Central memory CD8-positive, alpha-beta T cell (primary cell): ENCODE measurements at places on chromosomes 1 and 21.

DNA sequence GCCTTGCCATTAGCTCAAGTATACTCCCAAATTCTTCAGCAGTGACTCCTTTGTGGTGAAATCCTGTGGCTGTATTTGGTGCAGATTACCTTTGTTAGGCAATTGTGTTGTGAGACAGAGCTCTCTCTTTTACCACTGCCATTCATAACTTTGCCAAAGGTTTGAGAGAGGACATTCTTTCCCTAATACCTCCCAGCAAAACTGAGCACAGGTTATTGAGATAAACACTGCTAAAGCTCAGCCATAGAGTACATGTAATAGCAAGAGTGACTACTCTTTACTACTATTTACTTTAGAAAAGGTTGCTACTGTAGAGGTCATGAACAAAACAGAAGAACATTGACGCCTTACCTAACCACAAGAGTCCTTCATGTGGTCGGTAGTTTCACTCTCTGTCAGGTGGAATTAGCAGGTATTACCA, 514.0 kb upstream of the ADAMTS5 start:
- no peak for DNase-seq

GRCh38 chr1:40861224-40862003, 749 bp downstream of the CITED4 start:
- DNase-seq = no peak

DNA sequence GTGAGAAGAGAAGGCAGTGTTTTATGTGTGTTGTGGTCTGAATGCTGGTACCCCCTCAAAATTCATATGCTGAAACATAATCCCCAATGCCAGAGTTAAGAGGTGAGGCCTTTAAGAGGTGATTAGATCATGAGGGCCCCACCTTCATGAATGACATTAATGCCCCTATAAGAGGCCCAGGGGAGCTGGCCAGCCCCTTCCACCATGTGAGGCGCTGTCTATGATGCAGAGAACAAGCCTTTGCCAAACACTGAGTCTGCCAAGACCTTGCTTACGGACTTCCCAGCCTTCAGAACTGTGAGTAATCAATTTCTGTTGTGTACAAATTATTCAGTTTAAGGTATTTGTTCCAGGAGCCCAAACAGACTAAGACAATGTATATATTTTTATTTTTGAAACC, 20.2 kb downstream of the CAPZB start:
- no peak for DNase-seq

DNA sequence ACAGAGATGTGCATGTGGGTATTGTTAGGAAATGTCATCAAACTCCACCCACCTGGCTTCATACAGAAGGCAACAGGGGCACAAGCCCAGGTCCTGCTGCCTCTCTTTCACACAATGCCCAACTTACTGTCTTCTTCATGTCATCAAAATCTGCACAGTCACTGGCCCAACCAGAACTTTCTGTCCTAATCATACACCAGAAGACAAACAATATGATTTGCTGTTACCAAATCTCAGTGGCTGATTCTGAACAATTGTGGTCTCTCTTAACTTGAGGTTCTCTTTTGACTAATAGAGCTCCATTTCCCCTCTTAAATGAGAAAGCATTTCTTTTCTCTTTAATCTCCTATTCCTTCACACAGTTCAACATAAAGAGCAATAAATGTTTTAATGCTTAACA, 7.7 kb downstream of the HSD3B2 start:
- no peak for DNase-seq

GRCh38 chr1:26910343-26911160, 3.2 kb downstream of the NR0B2 start:
- no peak for DNase-seq

DNA sequence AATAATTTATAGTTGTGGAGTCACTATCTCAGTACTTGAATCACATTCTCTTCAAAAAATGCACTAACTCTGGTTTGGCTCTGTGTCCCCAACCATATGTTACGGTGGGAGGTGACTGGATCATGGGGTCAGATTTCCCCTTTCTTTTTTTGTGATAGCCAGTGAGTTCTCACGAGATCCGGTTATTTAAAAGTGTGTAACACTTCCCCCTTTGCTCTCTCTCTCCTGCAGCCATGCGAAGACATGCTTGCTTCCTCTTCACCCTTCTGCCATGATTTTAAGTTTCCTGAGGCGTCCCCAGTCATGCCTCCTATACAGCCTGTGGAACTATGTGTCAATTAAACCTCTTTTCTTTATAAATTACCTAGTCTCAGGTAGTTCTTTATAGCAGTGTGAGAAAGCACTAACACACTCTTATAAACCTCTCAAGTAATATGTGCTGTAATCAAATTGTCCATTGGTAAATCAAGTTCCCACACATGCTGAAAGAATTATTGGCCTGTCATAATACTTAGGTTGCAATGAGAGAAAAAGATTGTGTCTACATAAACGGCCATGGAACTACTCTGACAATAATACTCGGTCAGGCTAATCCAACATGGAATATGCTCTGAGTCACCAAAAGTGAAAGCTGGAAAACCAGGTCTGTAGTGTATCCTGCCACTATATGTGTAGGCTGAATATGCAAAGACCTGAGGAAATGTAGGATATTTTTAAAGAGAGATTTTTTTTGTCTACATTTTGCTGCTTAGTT, 107.5 kb downstream of the SLC44A5 start:
- no peak for DNase-seq

DNA sequence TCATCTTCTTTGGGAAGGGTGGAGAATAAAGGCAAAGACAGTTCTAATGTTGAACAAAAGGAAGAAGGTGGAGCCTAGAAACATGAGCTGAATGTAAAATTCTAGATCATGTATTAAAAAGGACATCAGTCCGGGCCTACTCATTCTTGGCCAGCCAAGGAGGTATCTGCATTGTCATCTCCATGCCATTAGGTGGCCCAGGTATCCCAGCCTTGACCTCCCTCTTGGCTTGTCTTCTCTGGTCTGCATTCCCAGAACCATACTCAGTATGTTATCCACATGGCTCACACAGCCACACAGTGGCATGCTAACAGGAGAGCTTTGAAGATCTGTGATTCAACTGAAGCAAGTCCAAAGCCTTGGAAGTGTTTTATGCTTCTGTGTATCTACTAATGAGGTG, 369.8 kb upstream of the KAZN start:
- DNase-seq = no peak

DNA sequence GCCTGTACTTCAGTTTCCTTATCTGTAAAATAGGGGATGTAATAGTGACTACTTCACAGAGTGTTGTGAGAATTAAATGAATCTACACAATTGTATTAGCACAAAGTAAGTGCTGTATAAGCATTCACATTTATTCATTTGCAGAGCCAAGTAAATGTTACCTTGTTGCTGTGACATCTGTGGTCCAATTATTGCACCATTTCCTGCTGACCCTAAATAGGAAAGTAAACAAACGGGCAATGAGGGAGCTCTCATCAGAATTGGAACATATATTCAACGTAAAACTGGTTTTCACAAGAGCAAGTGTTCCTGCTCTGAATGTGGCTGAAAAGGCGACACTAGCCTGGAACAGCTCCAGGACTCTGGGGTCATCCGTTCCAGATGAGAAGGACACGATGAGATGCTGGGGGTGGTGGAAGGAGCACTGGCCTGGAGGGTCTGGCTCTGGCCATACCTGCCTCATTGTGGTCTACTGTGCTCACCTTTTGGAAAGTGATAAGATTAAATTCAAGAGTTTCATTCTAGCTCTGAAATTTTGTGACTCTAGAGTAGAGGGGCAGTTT, 34.5 kb downstream of the PROX1 start:
- no peak for DNase-seq

GRCh38 chr21:46038871-46039397, 57.4 kb downstream of the COL6A1 start:
- no peak for DNase-seq

DNA sequence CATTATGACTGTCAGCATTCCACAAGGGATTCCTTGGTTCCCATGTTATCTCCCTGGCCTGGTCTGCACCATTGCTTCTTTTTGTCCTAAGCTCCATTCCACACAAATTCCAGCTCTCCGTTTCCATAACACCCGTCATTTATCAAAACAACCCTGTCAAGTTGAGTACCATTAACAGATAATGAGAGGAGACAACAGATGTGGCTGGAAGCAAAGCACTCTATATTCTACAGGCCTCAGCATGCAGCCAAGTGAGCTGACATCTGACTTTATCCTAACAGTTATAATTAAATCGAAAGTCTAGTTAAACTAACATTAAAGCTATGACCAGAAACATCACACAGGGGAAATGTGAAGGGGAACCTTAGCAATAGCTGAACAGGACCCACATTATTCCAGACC, 110.4 kb downstream of the RERE start:
- DNase-seq = no peak

DNA sequence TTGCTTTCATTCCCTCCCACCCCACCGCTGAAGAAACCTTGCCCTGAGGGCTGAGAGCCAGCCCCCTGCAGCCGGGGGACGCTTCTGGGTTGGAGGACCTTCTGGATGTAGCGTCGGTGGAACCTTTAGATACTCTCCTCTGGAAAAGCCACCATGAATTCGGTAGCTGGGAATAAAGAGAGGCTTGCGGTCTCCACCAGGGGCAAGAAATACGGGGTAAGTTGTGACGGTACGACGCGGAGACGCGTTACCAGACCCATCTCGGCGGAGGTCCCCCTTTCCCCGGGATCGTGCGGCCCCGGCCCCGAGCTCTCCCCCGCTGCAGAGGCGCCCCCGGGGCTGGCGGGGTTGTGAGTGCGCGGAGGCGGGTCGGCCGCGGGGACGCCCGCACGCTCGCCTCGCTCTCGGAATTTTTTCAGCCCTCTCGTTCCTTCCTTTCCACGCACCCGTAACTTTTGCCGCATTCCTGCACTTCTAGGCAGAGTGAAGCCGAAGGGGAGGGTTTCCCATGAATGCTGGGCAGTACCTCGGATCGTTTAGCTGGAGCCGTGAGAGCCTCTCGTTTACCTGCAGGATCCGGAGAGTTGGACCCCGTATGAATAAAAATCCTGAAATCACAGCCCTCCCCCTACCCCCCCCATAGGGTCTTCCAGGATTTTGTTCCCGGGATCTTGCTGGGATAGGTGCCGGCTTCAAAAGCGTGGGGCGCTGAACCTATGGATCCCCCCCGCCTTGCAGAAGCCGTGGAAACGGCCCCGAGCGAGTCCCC, 671 bp downstream of the KIF26B start:
- DNase-seq = no peak

- no peak for DNase-seq
Measured at GRCh38 chr21:43276811-43277210, 108.0 kb downstream of the CRYAA start.

GRCh38 chr1:18879791-18880309, 20.4 kb upstream of the TAS1R2 start:
- no peak for DNase-seq

DNA sequence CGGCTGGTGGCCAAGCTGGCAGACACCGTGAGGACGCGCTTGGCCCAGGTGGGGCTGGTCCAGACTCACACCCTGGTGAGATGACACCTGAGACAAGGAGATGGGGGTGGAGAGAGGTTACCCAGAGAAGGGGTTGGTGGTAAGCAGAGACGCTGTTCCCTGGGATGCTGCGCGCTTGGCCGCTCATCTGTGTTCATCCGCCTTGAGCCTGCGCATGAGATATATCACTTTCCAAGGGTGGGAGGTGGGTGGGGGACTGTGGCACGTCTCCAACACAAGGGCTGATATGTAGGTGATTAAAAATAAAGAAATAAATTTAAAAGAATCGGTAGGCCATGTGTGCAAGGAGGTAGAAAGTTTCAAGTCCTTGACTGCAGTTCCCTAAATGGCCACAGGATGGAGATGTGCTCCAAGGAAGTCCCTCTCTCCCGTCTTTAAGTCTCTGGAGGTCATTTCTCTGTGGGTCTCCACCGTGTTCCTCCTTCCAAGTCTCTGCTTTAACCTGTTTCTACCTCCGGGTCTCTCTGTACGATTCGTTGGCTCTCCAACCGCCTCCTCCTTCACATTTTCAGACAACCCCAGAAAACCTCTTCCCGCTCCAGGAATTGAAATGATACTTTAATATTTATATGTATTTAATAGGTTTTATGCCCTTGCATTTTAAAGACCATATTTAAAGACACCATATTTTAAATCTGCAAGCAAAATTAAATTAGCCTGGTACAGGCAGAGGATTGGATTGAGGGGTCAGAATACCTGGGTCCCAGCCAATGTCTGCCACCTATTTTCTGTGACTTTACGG, 4.5 kb downstream of the TTC24 start:
- peak; percentile 69 for DNase-seq

- no peak for DNase-seq
Measured at GRCh38 chr1:76725864-76726619, 141.2 kb upstream of the ST6GALNAC5 start.

DNA sequence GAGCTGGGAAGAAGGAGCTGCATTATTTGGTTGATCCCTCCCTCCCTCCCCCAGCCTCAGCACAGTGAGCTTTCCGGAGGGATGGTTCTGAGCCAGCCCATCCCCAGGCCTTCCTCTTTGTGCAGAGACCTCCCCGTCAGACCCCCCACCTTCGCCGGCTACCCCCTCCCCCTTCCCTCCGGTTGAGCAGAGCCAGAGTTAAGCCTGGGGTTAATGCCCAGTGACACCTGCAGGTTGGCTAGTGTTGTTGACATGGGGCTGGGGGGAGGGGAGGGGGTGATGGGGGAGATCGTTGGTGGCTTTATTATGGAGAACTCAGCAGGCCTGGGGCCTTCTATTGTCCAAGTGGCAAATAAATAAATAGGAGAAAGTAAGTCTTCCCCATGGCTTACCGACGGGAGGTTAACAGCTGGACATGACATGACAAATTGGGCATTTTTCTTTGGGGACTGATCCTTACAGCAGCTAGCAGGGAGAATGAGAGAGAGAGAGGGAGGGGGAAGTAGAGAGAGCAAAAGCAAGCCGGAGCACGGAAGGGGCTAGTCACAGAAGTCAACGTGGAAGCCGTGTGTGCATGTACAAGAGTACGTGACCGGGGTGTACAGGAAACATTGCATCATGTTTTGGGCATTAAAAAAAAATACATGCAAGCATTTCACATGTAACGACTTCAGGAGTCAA, 131.1 kb downstream of the TMEM53 start:
- DNase-seq = no peak

DNA sequence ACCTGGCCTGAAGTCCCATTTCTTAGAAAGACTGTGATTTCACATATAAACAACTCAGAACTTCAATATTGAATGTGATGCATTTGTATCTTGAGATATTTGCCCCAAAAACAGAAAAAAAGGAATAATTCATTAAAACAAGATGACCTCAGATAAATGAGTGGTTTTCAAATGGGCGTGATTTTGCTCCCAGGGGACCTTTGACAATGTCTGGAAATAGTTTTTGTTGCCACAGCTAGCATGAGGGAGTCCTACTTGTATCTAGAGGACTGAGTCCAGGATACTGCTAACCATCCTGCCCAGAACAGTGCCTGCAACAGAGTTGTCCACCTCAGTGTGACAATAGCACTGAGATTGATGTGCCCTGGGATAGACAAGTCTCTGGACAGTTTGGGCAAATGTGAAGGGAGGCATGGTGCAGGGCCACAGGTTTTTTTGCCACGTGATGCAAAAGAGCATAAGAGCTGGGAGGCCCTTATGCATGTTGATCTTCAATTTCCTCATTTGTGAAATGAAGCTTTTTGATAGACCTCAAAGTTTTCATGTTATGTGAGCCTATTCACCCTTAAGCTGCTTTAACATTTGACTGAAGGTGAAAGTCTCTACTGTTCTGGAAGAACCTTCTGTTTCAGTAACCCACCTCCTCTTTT, 46.2 kb downstream of the MAP3K7CL start:
- DNase-seq = no peak
